IPS DF 19.7 (cell line): ENCODE measurements at places on chromosomes 1 and 21.

DNA sequence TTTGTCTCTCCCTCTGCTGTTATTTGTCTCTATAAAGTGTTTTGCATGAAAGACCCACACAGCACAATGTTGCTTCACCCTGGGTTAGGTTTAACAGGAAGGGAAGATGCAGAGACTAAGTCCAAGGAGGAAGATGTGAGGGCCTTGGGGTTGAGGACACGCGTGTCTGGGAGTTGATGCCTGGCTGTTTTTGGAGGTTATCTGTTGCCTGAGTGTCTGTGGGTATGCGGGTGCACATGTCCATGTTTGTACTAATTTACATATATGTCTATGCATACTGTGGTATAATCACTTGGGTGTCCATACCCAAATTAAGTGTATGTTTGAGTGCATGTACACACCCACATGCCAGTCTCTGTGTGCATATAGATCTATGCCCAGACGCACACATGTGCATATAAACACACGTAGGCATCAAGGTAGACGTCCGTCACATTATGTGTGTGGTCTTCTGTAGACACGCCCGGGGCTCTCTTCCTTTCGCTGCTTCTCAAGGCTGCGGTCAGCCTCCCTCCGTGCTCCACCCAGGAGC lies 962 bp upstream of the MAN1C1 start:
- no peak for DNase-seq

DNA sequence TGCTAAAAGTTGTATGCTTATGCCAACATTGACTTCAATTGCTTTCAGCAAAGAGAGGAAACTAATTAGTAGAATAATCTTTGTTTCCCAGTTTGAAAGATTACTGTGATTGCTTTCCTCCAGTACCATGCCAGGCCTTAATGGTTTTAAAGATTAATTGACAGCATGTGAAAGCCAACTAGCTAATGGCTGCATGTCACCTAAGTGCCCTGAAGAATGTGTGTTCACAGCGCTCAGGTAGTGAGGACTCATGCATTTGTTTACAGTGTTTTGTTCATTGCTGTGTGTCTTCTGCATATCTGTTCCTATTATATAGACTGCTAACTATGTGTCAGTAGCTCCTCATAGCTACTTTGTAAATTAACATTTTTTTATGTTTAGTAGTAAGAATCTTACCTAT lies 335.6 kb downstream of the LRRIQ3 start:
- no peak for DNase-seq

GRCh38 chr1:1613509-1614082 lies 1.7 kb upstream of the MIB2 start:
- no peak for DNase-seq

- DNase-seq = no peak
Observed at GRCh38 chr1:198232378-198232777, 75.6 kb downstream of the NEK7 start.

DNA sequence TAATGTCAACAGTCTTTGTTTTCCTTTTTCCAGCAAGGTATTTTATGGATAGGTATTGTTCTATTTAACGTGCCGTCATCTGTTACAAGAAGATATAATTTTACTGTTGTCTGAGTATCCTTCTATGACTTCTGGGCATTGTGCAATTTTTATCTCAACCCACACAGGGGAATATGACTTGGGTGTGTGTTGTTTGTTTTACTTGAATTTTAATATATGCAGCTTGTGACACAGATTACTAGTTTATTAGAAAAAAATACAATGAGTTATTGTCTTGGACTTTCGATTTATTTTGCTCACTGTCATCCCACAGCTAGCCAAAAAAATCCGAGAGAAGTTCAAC lies 111.9 kb downstream of the CACHD1 start:
- no peak for DNase-seq

GRCh38 chr1:119358636-119359035 lies 9.9 kb upstream of the HAO2 start:
- DNase-seq = no peak

DNA sequence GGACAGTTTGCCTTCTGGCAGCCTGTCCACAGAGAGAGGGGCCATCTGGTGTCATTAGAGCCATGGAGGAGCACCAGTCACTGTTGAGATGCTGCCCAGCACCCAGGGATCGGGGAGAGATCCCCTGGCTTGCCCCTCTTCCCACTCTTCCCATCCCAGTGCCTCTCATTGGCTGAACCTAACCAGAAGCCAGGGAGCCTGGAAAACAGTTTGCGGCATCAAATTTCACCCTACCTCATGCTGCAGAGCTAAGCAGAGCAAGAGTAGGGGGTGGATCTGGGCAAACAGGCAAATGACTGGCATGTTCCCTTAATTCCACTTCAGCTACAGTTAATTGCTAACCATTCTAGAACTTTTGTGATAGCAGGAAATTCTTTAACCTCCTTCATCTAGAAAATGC lies 19.1 kb downstream of the TRAF5 start:
- DNase-seq = peak; percentile 77
